ENCODE measurements at places on chromosomes 11 and 22. TPM values are rescaled to one million over a fixed set of nuclear protein-coding genes. Genes with fewer than 3 reads are reported as not detected.

GRCh38 chr11:57394203-57394965, 3.9 kb upstream of the PRG2 start:
- no peak for DNase-seq

- DNase-seq, result no peak
These were observed 14.0 kb downstream of the ADAMTS8 start for GRCh38 chr11:130414107-130415080.

GRCh38 chr11:71459076-71459766, 6.2 kb downstream of the NADSYN1 start:
- DNase-seq, result no peak

- DNase-seq, result no peak
These were observed 14.0 kb downstream of the PSMD13 start for GRCh38 chr11:250740-251299.

- DNase-seq, result no peak
These were observed 667.3 kb downstream of the OPCML start for GRCh38 chr11:132864811-132865576.

GRCh38 chr11:71222318-71223080, 29.9 kb downstream of the SHANK2 start:
- no peak for DNase-seq

DNA sequence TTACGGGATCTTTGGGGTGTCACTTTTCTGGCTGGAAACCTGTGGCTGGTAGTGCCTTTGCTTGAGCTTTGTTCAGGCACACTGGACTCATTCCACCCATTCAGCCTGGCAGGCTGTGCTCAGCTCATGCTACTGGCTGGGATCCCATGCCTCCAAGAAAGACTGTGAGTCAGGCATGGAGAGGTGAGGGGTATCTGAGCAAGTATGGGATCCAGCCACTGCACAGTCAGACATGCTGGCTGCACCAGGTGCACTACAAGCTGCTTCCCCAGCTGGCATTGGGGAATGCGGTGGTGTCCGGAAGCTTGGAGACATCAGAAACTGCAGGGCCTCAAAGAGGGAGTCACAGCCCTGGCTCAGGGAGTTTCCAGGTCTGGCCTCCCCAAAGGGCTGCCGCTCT, 12.0 kb upstream of the MED17 start:
- no peak for DNase-seq

DNA sequence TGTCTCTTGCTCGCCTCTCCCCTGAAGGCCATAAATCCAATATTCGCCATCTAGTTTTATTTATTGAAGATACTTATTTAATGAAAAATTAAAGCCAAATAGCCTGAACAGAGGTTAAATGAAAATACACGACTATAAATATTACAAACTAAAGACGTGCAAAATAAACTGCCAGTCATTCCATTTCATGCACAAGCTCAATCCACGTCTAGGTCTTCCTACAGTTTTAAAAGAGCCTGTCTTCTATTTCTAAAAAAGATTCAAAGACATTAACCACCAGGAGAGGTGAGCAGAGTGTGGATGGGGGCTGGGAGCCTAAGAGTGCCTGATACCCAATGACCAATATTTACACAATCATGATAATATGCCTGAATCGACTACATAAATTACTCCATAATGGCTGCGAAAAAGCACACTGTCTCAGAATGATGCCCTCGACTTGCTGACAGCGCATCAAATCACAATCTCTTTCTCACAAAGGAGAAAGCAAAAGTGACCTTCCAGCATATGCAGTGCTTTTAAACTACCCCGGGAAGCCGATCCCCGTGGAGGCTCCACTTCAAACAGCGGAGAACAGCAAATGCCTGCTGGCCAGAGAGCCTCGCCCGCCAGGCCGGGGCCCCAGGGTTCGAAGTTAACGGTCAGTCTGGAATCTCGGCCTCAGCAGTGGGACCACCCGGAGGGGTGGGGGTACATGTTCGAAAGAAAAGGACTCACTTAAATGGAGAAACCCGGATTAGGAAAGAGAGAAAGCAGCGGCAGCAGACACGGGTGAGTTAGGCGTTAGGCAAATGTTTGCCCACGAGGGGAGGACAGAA, 1.7 kb downstream of the FCHSD2 start:
- DNase-seq, result no peak

DNA sequence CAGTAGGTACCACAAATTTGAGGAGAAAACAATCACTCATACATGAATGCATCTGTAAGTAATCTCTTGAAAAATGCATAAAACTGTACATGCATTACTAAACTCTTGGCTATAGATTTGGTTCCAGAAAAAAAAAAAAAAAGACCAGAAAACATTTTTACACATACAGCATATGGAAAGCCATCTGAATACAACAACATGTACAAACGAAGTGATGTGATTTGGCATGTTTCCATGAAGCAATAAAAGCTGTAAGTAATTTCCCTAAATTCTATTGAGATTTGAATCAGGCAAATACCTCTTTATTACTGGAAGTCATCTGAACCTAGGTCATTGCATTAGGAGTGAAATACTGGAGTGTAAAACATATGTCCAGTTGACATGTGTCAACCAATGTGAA, 31.9 kb upstream of the ZC3H12C start:
- DNase-seq, result no peak

DNA sequence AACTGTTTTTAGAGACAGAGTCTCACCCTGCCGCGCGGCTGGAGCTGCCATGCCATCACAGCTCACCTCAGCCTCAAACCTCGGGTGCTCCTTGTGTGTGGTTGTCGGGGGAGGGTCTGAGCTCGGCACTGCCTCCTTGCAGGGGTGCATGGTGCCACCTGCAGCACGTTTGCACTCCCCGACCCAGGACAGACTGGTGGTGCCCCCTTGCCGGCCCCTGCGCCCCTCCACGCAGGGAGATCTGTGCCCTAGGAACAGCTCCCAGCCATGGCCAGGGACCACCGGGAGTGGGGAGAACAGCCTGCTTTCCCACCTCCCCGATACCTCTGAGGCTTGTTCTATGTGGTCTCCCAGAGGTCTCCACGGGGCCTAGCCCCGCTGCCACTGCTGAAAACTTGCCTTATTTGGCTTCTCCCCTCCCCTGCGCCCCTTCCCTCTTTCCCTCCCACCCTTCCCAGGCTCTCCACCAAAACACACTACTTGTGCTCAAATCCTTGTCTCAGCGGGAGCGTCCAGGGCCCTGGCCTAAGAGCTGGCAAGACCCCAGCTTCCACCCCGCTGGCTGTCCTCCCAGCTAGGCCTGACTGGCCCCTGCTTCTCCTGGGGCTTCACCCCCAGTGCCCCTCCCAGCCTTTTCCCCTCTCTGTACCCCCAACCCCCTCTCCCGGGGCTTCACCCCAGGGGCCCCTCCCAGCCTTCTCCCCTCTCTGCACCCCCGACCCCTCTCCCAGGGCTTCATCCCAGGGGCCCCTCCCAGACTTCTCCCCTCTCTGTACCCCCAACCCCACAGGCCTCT, 13.4 kb upstream of the TPCN2 start:
- no peak for DNase-seq

- DNase-seq, result no peak
These were observed 932 bp downstream of the IRAG1 start for GRCh38 chr11:10692531-10693115.

DNA sequence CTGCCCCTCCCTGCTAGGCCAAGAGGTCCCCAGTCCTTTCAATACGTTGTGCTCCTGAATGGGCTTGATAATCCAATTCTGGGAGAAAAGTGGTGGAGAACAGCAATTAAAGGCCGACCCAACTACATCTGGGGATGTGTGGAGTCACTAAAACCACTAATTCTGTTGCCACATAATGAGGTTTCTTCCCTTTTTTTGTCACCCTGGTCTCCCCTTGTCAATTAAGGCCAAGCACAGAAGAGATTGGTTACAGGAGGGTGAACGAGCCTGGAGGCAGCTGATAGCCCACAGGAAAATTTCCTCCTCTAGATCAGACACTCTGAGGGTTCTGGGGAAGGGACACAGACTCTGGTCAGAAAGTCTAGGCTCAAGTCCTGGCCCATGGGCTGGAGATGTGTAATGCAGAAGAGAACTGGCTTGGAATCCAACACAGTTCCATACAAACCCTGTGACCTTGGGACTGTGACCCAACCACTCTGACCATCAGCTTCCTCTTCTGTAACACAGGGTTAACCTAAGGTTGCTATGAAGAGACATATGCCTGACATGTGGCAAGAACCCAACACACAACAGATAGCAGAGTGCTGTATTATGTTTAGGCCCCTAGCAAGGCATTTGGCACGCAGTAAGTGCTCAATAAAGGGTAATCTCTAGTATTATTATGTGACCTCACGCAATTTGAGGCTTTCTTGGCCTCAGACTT, 146.4 kb downstream of the CHST1 start:
- no peak for DNase-seq

DNA sequence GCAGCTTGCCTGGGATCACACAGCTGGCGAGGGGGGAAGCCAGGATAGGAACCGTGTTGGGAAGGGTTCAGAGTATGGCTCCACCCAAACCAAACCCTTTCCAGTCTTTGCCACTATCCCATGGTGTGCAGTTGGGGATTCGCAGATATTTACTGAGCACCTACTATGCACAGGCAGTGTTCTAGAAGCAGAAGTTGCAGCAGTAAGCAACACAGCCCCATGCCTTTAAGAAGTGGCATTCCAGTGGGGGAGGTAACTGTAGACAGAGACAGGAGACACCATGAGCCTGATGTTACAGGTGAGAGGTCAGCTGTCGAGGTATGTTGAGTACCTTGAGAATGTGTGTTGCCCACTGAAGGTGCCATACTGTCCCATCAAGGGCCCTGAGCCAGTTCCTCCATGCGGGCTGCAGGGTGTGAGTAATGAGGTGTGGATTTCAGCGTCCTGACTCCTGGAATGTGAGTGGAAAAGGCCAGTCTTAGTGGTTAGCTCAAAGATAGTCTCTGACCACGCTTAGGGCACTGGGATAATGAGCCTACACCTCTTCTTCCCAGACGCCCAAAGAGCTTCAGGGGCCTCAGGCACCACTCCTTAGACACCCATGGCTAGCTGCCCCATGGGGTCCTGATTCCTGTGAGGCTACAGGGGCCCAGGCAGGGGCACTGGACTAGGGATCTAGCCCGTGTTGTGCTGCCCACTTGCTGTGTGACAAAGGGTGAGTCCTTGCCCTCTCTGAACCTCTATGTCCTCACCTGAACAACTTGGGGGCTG, 71.8 kb upstream of the TP53I11 start:
- no peak for DNase-seq

GRCh38 chr11:62713343-62713742, 5.9 kb downstream of the GNG3 start:
- DNase-seq, result no peak

- DNase-seq, result no peak
These were observed 115.9 kb downstream of the C11orf65 start for GRCh38 chr11:108351468-108351867.

DNA sequence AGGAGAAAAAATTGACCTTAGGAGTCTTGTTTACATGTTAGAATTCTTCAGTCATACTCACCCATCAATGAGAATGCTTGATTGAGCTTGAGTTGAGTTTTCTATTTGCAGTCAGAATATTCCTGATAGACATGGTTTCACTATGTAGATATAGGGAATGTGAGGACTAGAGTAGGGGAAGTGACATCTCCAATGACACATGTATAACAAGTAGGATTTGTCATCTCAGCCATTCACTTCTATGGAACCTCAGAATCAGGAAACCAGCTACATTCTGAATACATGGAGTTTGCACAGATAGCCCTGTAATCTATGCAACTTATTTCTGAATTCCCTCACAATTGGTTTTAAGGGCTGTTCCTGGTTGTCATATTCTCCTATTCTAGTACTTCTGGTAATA, 20.1 kb upstream of the OR9Q1 start:
- no peak for DNase-seq

- DNase-seq, result no peak
These were observed 155.7 kb downstream of the SNX19 start for GRCh38 chr11:130760515-130761125.

GRCh38 chr11:95443386-95443785, 212.4 kb upstream of the SESN3 start:
- DNase-seq, result no peak

DNA sequence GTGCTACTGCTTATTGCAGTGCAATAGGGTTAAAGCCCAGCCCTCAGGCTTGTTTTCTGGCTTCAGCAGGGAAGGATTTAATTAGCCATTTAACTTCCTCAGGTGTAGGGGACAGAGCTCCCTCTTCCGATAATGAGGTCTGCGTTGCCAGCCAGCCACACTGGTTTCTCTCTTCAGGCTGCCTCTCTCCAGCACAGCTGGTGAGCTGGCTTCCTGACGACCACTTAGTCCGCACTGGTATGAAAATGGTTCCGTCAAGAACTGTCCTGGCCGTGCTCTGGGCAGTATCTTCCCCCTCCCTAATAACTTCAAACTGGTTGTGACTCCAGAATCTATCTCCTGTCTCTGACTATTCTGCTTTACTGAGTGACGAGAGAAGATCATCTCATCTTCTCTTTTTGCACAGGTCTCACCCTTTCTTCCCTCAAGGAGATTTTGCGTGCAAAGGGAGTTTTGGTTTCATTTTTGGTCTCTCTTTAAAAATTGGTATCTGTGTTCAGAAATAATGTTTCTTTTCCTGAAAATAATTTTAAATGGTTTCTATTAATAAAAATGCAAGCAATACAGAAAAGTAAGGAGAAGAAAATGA, 49.2 kb downstream of the CNTN5 start:
- DNase-seq, result no peak

DNA sequence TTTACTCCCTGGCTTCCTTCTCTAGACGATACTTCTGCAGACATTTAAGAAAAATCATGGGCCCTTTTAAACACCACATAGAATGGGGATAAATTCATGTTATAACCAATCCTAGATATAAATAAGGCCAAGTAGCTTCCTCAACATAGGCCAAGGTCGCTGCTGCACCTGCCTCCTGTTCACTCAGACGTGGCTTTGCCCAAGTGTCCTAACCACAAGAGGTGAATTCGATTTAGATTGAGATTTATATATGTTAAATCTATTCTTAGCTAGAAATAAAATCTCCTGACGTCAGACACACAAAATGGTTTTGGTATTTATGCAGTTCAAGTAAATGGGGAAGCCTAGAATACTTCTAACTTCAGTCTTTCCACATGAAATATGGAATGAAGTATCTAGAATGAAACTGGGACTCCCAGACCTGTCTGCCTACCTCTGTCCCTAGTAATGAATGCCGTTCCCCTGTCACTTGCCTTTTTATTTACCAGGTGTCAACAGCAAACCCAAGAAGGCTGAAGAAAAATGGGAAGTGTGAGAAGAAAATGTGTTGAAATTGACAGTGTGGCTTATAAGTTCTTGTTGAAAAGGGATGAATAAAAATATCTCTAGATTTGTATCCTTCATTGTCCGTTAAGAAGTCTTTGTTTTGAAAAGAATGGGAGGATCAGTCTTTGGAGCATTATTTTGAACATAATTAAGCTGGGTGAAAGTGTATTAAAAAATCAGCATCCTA, 131.8 kb downstream of the HIPK3 start:
- no peak for DNase-seq

NCAPD3 gene
- 37.6 TPM for total RNA-seq

C11orf91 gene
- total RNA-seq, result not detected

TPBGL gene
- total RNA-seq, result 0.40 TPM
